ENCODE measurements at places on chromosomes 1 and 21. TPM values are rescaled to one million over a fixed set of nuclear protein-coding genes. Genes with fewer than 3 reads are reported as not detected.
A peak's percentile ranks its signal among the peaks of the same experiment; 100 is the strongest.

GRCh38 chr21:25722631-25723030 is 12.1 kb downstream of the ATP5PF start:
- no peaks in the 10 kb centered on the region for H3K4me1 ChIP-seq
- H3K27me3 ChIP-seq, result no peaks in the 10 kb centered on the region
- DNase-seq, result no peak

DNA sequence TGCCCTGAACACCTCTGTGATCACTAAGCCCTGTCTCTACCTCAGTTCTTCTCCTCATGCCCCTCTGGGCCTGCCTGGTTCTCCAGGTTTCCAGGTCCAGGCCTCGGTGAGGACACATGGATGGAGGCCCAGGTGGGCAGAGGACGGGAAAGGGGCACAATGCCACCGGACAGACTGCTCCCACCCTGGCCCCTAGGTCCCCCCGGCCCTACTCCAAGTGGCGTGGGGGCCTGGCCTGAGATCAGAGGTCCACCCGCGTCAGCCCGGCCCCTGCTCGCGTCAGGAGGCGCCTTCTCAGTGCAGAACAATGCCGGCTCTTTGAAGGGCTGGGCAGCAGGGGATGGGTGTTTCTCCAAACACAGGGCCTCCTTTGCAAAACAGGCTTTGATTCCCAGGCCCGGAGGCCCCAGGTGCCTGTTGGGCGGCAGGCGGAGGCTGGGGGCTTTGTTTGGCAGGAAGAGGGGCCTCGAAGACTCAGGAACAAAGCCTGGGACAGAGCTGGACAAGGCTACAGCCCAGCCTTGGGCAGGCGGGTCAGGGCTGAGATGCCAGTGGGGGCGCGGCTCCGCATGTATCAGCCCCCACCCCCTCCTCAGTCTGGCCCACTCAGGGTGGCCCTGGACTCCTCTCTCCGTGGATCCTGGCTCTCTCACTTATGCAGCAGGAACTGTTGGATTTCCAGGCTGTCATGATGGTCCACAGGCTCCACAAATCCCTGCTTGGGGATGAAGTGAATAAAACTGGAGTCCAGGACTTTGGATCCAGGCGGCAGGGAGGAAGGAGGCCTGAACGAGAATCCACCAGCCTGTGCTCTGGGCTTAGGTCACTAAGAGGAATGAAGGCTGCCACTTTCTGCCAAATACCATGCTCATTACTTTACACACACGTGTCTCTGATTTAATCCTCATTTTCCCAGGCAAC is 77.4 kb upstream of the SLC2A1 start:
- no peak for DNase-seq
- H3K27me3 ChIP-seq, result no peaks in the 10 kb centered on the region
- no peaks in the 10 kb centered on the region for H3K36me3 ChIP-seq

The EPHA2 gene
- not detected for total RNA-seq

The IL10 gene
- total RNA-seq, result 2.8 TPM

DNA sequence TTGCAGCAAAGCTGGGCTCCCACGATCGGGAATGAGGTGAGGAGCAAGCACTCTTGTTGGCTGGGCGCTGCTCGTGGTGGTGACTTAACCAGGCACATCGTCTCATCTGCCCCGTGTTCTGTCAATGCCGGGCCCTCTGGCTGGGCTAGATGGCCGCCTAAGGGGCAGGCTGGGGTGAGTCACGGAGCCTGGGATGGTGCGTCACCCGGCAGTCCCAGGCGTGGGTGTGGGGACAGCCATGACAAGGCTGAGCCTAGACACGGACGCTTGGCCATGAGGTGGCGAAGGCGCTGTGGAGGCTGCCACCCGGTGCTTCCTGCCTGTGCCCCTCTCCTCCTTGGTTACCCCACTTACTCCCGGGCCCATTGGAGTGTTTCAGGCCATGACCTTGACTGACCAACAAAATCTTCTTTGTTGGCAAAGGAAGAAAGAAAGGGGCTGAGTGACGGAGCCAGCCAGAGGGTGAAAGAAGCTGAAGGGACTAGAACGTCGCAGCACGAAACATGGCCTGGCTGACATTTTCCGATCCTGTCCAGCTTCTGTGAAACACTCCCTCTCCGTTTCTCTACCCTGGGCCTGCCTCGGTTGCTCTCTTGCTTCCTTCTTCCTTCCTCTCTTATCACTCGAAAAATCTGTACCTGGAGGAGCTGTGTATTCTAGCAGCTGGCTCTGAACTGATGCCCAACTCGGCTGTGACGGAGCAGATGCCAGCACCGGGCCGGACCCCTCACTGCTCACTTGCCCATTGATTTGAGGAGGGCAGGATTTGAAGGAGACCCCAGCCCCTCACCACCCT is 596 bp downstream of the CD247 start:
- no peaks in the 10 kb centered on the region for H3K36me3 ChIP-seq
- no peak for DNase-seq
- H3K27ac ChIP-seq, result no peak overlapping the region
- no peak overlapping the region for H3K4me3 ChIP-seq
- peaks cover 19% of the 10 kb centered on the region for H3K27me3 ChIP-seq

DNA sequence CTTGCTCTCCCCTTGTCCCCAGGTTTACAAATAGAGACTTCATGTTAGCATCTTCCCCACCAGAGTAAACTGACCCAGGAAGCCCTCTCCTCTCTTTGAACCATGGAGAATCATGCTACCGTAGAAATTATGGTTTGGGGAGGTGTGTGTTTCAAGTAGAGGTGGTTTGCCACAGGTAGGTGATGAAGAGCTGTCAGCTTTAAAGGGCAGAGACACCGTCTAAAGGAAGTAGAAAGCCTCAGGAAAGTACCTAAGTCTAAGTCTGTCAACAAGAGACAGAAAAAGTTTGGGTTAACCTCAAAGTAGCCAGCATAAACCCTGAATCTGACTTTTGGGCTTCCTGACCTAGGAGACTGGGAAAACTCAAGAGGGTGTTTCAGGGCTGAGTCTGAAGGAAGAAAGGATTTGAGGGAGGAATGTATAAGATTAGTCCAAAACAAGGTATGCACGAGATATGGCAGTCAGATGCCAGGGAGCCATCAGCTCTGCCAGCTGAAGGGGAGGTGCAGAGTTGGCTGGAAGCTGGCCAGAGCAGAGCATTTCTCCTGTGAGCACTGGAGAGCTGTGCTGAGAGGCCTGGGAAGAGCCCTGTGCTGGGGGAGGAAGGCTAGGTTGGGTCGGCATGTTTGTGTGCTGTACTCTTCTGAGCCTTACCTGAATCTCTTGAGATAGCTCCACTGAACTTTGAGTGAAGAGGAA is 14.3 kb downstream of the ADAMTSL4 start:
- DNase-seq, result no peak
- peaks cover 78% of the 10 kb centered on the region for H3K4me1 ChIP-seq
- peak overlapping the region; percentile 96 for H3K4me3 ChIP-seq
- peak overlapping the region; percentile 98 for H3K27ac ChIP-seq

The SLC26A9 gene
- total RNA-seq, result not detected

The FLG2 gene
- not detected for total RNA-seq

The UTS2 gene
- total RNA-seq, result 5.9 TPM

DNA sequence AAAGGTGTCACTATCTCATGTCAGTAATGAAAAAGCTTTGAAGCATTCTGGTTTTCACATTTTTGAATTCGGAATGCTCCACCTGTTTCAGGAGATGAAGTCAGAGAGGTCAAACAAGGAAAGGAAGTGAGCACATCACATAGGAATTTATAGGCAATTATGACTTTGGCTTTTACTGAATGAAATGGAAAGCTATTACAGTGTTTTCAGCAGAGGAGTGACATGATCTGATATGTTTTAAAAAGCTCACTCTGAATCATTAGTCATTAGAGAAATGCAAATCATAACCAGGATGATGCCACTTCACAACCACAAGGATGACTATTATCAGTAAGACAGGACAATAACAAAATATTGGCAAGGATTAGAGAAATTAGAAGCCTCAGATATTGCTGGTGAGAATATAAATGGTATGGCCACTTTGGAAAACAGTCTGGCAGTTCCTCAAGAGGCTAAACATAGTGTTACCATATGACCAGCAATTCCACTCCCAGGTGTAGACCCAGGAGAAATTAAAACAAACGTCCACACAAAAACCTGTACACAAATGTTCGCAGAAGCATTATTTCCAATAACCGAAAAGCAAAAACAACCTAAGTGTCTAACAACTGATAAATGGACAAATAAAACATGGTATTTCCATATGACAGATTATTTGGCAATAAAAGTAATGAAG is 7.5 kb downstream of the TAF1A start:
- peaks cover 68% of the 10 kb centered on the region for H3K4me1 ChIP-seq
- peaks cover 62% of the 10 kb centered on the region for H3K36me3 ChIP-seq
- peak overlapping the region; percentile 93 for H3K27ac ChIP-seq
- peak overlapping the region; percentile 81 for H3K4me3 ChIP-seq
- no peak for DNase-seq
- no peaks in the 10 kb centered on the region for H3K27me3 ChIP-seq
